ENCODE measurements at places on chromosomes 7 and 10.
A peak's percentile ranks its signal among the peaks of the same experiment; 100 is the strongest.

- no peak for DNase-seq
Measured at GRCh38 chr7:157860406-157860805, 523.6 kb downstream of the DNAJB6 start.

GRCh38 chr7:90568213-90568612 is 27.9 kb upstream of the CDK14 start:
- no peak for DNase-seq

- no peak for DNase-seq
Measured at GRCh38 chr10:8044331-8044907, 10.1 kb upstream of the GATA3 start.

- DNase-seq: no peak
Measured at GRCh38 chr7:131483586-131483985, 72.8 kb downstream of the PODXL start.

- DNase-seq: no peak
Measured at GRCh38 chr10:12140038-12140437, 10.6 kb downstream of the SEC61A2 start.

- DNase-seq: no peak
Measured at GRCh38 chr10:117797296-117797695, 249.4 kb downstream of the RAB11FIP2 start.

GRCh38 chr7:155847821-155848435 is 35.7 kb upstream of the SHH start:
- no peak for DNase-seq

GRCh38 chr7:137870684-137871083 is 23.9 kb upstream of the DGKI start:
- DNase-seq: no peak

- no peak for DNase-seq
Measured at GRCh38 chr7:118220583-118220982, 3.9 kb upstream of the ANKRD7 start.

DNA sequence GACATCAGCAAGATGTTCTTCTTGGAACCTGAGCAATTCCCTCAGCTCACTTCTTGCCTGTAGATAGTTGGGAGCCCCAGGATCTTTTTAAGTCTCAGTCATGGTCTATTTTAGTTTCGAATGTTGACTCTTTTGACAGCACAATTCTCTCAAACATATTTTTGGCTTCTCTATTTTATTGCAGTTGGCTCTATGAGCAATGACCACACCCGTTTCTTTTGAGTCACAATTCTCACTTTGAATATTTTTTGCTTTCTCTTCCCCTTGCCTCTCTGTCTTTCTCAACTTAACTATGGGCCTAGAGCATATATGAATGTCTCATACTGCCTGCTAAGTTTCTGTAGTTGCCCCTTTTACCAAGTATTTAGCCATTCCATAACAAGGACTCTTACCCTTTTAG is 222.8 kb downstream of the PTN start:
- no peak for DNase-seq

- DNase-seq: no peak
Measured at GRCh38 chr10:63466144-63466935, 563 bp upstream of the JMJD1C start.

GRCh38 chr10:80272793-80273522 is 16.5 kb downstream of the MAT1A start:
- no peak for DNase-seq

DNA sequence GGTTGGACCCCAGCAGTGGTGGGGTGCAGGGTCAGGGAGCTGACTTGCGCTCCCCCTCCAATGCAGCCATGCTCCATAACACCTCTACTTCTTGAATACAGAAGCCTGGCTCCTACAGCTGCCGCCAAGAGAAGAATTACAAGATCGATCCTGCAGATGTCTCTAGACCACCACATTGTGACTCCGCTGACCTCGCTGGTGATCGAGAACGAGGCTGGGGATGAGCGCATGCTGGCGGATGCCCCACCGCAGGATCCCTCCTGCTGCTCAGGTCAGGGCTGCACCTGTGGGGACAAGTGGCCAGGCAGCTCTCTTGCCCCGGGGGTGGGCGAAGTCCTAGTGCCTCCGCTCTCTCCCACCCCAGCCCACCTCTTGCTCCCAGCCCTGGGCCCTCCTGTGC is 31.7 kb downstream of the ITIH2 start:
- no peak for DNase-seq

DNA sequence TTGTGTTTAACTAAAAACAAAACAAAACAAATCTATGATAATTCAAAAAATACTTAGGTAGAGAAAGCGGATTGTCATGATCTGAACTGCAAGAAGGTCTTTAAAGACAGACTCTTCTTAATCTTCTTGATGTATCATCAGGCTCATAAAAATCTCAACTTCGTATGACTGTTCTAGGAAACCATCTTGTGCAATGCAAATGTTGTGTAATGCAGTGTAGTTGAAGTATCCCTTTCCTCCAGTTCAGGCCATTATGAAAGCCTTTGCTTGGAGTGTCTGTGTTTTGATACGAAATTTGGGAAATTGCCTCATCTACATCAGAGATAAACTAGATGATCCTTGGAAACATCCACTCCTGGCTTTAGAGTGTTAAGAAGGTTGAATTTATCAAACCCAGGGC is 30.9 kb downstream of the CDK1 start:
- no peak for DNase-seq

GRCh38 chr10:68594405-68594804 is 34.3 kb downstream of the TET1 start:
- DNase-seq: no peak

GRCh38 chr10:129593953-129594352 is 126.9 kb downstream of the MGMT start:
- no peak for DNase-seq

DNA sequence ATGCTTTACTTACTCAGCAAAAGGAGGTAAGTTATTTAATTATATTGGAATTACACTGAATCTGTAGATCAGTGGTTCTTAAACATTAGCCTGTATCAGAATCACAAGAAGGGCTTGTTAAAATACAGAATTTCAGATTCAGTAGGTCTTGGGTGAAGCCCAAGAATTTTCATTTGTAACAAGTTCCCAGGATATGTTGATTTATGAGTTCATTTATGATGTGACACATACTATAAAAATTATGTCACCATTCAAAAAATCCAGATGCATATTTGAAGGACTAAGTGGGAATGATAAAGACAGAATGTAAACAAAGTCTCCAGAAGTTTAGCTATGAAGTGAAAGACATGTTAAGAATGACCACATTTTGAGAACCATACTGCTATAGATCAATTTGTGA is 52.3 kb downstream of the HECTD2 start:
- DNase-seq: no peak

- DNase-seq: no peak
Measured at GRCh38 chr7:27215356-27215755, 15.5 kb upstream of the HOXA13 start.

DNA sequence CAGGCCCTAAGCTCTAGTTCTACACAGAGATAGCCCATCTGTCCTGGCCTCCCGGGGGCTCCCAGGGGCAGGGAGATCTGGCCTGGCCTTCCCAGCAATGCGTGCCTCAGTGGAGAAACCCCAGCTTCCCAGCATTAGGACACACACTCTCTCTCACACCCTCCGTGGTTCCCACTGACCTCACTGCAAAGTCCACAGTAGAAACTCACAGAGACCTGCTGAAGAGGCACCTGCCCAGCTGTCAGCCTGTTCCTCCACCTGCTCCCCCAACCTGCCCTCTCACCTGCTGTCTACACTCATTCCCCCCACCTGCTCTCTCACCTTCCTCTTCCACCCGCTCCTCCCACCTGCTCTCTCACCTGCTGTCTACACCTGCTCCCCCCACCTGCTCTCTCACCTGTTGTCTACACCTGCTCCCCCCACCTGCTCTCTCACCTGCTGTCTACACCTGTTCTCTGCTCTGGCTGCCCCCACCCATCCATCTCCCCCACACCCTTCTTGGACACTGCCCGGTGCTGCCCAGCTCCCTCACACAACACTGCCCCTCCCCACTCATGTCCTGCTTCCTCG is 21.1 kb upstream of the PFKP start:
- no peak for DNase-seq

- no peak for DNase-seq
Measured at GRCh38 chr7:82404094-82404493, 39.5 kb downstream of the CACNA2D1 start.

GRCh38 chr10:15238555-15239335 is 70.3 kb upstream of the NMT2 start:
- no peak for DNase-seq

GRCh38 chr10:68470300-68470699 is 1.5 kb downstream of the DNA2 start:
- no peak for DNase-seq

- DNase-seq: no peak
Measured at GRCh38 chr7:127438836-127439235, 46.3 kb upstream of the ZNF800 start.

GRCh38 chr7:114977277-114977676 is 55.4 kb downstream of the MDFIC start:
- no peak for DNase-seq

- no peak for DNase-seq
Measured at GRCh38 chr10:1360011-1360557, 303.9 kb downstream of the WDR37 start.

DNA sequence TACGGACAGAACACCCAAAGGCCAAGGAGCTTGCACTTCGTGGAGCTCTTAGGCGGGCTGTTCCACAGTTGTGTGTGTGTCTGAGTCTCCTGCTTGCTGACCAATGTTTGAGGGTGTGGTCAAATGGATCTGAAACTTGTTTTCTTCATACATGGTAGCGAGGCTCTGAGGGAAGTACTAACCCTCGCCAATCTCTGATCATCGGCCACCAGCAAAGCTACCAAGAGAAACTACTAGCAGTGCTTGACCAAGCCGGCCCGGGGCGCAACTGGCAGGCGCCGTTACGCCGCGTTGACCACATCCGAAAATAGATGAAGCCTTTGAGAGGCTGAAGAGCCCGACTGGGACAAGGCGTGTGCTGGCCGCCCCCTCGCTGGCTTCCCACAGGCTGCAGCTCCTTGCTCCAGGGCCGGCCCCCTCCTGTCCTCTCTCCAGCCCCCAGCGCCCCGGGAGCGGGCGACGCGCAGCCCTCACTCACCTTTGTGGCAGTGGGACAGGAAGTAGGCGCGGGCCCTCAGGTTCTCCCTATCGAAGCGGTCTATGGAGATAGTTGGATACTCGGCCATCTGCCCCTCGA is 384 bp downstream of the DCLRE1C start:
- DNase-seq: no peak

DNA sequence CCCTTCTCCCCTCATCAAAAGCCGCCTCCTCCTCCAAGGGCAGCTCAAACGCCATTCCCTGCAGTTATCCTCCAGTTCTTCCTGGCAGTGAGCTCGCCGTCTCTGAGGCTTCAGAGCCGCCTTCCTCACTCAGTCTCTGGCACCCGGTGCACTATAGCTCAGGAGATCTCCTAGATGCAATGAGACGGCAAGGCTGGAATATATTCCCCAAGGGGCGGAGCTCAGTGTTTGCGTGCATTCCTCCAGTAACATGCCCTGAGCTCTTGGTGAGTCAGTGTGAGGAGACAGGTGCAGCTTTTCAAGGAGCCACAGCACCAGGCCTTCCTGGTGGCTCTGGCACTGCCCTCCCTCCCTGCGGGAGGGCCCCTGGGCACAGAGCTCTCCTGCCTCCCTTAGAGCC is 512.6 kb upstream of the FOXK1 start:
- DNase-seq: no peak

GRCh38 chr10:123642697-123643096 is 23.5 kb upstream of the GPR26 start:
- DNase-seq: no peak

- peak; percentile 80 for DNase-seq
Measured at GRCh38 chr7:80060218-80060806, 74.3 kb upstream of the GNAI1 start.

GRCh38 chr7:112790586-112791003 is 402 bp upstream of the TMEM168 start:
- no peak for DNase-seq

DNA sequence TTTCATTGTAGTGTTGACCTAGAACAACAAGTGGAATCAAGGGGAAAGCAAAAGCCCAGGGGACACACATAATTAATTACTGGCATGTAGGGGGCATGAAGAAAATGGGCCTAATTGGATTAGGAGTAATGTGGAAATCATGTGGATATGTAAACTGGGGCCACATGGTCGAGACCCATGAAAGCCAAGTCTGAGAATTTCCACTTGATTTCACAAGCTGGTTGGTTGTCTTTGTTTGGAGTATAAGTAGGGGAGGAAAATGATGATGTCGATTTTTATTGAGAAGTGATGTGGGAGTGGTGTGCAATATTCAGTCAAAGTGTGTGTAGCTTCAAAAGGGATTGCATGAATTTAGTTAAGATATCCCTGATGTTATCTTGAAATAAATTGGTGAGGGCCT is 131.8 kb downstream of the LRRC4 start:
- DNase-seq: no peak

GRCh38 chr7:131557652-131558385 is 1.4 kb upstream of the PODXL start:
- peak; percentile 34 for DNase-seq

- no peak for DNase-seq
Measured at GRCh38 chr10:22655312-22655981, 58.9 kb downstream of the PIP4K2A start.

DNA sequence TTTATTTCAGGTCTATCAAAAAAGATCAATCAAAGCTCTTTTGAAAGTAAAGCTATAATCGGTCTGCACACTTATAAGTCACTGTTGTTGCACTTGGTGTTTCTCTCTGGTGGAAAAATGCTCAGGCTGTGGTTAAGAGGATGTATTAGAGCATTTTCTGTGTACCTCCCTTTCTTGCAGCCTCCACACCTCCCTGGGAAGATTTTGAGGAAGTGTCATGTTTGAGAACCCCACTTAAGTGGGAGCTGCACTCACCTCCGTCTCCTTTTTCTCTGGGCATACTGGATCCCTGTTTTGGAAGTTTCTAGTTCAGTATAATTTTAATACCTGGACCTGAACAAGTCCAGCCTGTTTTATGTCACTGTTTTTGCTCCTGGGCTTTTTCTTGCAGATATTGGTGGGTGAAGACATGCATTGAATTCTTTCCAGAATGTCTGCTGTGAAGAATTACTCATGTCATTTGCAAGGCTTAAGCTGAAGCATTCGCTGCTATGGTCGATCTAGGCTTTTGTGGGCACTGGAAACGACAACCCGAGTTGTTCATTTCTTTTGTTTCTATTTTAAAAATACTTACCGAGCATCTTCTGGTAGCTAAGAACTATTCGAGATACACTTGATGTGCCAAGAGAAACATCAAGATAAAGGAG is 36.6 kb downstream of the TCF7L2 start:
- no peak for DNase-seq

DNA sequence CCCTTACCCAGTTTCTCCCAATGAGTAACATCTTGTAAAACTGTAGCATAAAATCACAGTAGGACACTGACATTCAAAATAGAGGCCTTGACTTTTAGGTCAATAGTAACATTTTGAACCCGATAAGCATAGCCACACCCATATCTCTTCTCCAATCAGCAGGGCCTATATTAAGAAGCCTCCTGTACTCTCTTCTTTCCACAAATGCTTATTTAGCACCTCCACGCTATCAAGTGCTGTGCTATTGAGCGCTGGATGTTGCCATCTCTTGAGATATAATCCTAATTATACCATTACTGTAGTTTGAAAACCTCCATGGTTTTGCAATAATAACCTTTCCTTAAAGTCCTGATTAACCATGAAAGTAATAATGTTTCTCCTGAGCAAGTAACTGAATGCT is 40.1 kb upstream of the CBLL1 start:
- no peak for DNase-seq

- DNase-seq: no peak
Measured at GRCh38 chr7:134755422-134756022, 23.9 kb upstream of the CALD1 start.

- DNase-seq: no peak
Measured at GRCh38 chr10:16341637-16342036, 95.2 kb upstream of the PTER start.

- no peak for DNase-seq
Measured at GRCh38 chr10:79946271-79947082, 2.4 kb downstream of the SFTPD start.

Measured in SK-N-MC (cell line).